D341Med (cell line): ENCODE measurements at places on chromosomes 16 and 17.

- no peak for DNase-seq
These were observed 2.8 kb downstream of the USH1G start for GRCh38 chr17:74920306-74920620.

DNA sequence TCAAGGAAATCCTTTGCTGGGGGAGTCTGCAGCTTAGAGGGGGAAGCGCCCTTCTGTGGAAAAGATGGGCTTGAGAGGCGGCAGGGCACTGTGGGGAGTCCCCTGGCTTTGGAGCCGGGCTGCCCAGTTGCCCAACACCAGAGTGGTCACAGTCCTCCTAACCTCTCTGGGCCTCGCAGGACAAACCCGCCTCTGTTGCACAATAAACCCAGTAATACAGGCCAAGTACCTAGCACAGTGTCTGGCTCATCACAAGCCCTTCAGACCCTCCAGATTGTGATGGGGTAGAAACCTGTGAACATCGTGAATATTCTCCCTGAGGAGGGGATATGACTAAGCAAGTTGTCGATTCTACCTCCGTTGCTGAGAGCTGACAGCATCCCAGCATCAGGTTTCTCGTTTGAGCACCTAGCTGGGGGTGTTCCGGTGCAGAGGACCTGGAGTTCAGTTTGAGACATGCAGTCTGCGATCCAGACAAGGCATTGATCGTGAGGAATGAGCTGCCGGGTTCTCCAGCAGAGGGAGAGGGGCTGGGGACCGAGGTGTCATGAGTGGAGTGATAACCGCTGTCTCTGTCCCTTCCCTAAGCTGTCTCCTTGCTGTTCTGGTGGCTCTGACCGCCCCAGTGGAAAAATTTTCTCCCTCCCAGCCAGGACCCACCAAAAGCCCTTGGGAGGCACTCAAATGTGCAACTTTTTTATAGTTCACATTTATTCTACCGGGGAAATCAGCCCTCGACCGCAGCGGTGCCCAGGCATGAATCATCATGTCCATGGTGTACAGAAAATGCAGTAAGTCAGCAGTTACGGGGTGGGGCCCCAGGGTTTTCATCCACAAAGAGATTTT, 161.9 kb downstream of the WSCD1 start:
- DNase-seq = no peak

GRCh38 chr17:40316571-40317344, 7.8 kb downstream of the RARA start:
- peak; percentile 45 for DNase-seq

GRCh38 chr17:63094631-63095030, 128.6 kb downstream of the TANC2 start:
- DNase-seq = no peak

GRCh38 chr16:80107900-80108299, 432.9 kb upstream of the DYNLRB2 start:
- DNase-seq = no peak

DNA sequence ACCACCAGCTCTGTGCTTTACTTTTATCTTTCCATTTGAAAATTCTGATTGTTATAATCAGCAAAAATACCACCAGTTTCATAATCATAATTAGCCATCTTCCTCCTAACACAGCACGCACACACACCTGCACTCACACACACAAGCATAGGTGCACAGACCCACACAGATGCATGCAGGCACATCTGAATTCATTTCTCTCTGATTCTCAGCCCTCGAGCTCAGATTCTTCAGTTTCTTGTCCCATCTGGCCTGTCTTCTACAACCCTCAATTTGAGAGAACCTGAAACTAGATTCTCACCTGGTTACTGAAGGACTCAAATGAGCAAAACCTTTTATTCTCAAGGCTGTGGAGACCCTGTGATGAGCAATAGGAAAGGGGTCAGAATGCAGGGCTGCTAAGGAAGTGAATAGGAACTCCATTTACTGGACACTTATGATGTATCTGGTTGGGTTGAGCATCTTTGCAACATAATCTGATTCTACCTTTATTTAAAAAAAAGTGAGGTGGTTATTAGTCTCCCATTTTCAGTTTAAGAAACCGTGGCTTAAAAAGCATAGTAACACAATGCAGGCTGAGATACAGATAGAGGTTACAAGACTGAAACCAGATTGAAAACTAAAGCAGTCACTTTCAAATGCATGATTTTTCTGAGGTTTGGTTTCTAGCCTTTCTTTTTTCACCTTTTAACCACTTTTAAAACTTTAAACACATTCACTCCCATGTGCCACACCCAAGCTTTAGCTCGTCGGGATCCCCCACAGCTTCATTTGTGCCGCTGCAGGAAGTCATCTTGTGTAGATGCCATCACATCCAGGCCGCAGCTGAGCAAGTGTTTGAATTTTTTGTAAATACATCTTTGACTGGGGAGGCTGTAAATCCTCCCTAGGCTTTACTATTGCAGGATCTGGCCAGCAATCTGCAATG, 9.4 kb downstream of the KRT33A start:
- no peak for DNase-seq

DNA sequence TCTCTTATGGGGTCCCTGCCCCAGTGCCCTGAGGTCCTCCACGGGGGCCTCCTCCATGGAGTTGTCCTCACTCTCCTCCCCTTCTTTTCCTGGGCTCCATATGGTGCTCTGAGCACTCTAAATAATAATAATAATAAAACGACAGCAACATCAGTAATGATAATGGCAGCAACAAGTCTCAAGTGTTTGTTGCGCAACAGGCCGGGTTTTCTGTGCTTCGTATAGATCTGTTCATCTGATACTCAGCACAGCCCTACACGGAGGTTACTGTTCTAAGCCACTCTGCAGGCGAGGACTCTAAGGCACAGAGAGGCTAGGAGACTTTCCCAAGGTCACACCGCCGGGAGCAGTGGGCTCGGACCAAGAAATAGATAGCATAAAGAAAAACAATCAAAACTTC, 13.7 kb downstream of the CIBAR2 start:
- no peak for DNase-seq

GRCh38 chr17:81118308-81119221, 46.7 kb upstream of the PVALEF start:
- DNase-seq = no peak
